ENCODE measurements at places on chromosomes 6 and 20.

DNA sequence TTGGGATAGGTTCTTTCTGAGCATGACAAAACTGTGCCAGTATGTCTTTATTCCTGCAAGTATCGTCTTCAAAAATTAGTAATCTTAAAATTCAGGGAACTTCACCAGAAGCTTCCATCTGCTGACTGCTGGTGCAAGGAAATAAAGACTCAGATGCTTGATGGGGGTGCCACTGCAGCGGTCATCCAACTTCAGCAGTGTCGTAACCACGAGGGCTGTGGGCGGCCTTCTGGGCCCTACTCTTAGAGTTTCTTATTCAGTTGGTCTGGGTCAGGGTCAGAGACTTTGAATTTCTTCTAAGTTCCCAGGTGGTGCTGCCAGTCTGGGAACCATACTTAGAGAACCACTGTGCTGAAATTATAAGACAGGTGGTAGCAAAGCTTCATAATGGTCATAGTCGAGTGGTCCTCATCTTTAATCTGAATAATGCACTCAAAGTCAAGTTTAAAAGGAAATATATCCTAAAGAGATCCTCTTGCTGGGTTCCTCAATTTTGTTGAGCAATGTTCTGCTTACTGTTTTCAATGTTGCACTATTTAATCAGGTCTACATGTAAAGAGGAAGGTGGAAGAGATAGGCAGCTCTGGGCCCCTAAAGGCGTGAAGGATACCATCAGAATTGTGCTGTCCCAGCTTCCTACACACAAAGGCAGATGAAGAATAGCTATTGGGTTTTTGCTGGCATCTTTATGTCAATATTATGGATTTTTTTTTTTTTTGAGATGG, 165.4 kb upstream of the GMDS start:
- DNase-seq, result no peak

DNA sequence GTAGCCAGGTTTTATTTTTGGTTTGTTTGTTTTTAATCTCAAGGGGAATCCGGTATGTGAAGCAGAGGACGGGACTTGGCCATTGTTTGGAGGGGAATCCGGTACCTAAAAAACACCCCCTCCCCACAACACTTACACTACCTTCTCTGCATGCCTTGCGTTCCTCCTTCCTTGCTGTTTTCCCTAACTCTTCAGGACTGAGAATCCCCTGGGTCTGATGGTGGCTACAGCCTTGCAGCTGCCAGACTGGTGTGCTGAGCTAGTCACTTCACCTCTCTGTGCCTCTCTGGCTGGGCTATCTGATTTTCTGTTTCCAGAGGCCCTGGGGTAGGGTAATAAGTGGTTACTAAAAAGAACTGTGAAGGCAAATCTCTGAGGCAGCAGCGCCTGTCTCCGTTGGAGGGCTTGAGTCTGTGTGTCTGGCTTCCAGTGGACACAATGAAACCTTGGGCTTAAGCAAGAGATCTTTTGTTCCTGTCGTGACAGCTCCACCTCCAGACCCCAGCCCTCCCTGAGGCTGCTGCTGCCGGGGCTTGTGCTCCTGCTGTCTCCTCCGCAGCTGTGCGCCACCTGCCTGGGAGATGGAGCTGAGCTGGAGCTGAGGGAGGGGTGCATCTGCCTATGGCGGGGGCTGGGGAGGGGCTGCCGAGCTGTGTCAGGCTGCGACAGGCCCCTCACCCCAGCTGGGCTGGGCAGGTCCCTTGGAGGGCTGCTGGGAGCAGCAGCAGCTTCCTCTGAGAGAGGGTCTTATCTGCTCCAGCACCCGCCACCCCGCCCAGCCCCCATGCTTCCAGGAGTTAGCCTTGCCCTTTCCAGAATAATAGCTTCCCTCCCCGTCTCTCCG, 65.8 kb upstream of the CCDC167 start:
- peak; percentile 51 for DNase-seq

GRCh38 chr6:92110403-92110802, 1309.0 kb downstream of the EPHA7 start:
- peak; percentile 15 for DNase-seq

- DNase-seq, result no peak
These were observed 560.4 kb upstream of the SYNCRIP start for GRCh38 chr6:86203044-86203443.

DNA sequence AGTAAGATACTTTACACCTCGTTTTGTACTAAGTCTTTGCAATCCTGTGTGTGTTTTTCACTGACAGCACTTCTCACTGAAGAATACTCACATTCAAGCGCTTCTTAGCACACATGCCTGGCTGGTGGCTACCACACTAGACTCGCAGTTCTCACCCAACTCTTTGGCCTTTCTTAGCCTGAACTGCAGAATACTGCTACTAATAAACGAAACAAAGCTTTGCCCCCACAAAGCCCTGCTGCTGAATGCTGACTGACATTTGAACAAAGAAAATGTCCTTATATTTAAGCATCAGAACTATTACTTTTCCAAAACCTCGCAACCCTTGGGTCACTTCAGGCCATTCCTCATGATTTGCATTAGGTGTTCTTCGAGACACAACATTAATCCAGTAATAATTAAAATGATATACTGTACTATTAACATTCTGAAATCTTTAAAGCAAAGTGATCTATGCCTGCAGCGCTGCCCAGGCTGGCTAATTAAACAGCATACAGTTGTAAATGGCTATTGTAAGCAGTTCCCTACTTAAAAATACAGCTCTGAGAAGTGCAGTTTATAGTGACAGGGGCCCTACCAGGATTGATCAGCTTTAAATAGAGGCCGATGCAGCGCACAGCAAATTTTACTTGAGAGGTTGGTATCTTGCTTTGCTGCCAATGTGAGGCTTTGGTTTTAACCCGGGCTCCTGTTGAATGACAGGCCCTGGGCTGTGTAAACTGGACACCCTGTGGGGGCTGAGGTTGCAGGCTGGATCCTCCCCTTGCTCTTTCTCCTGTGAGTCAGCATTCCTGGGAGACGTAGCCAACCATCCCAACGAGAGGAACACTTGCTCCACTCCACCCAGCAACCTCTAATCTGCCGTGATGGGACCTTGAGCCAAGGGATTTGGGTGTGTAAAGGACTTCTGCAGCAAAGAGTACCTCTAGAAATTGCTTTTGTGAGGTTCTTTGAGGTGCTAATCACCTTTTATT, 899.0 kb downstream of the TFAP2A start:
- no peak for DNase-seq

GRCh38 chr20:13295637-13296036, 74.6 kb downstream of the ISM1 start:
- no peak for DNase-seq

DNA sequence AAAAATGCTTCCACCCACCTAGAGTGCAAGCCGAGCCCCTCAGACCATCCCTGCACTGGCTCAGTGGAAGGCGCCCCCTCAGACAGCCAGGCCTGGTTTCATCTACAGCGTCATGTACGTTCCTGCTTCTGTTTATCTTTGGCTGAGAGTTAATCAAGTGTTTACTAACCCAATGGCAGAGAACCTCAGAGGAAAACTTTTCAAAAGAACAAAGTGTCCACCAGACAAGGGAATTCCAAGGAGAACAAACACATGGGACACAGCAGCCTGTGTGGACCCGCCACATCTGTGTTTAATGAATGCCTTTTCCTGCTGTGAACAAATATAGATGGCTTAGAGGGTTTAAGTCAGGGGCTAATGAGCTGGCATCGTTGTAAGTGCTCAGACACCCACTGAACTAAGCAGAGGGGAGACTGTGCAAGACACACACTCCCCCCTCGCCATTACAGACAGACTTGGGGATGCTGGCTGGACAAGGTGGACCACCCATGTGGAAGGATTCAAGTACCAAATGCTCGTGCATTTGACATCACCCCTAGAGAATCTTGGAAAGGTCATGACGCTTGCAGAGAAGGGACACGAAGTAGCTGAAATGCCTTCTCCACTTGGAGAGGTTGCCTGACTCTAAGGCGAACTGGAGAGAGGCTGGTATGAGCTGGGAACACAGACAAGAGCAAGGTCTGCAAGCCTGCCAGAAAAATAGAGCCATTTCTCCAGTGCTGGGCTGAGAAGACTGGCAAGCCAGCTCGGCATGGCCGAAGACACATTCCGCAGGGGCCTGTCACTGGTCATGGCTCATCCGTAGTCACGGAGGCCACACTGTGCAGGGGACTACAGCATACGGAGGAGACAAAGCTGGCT, 53.5 kb upstream of the NXT1 start:
- no peak for DNase-seq

Data from NCI-H187 (cell line).